ENCODE measurements at places on chromosomes 3 and 15.

DNA sequence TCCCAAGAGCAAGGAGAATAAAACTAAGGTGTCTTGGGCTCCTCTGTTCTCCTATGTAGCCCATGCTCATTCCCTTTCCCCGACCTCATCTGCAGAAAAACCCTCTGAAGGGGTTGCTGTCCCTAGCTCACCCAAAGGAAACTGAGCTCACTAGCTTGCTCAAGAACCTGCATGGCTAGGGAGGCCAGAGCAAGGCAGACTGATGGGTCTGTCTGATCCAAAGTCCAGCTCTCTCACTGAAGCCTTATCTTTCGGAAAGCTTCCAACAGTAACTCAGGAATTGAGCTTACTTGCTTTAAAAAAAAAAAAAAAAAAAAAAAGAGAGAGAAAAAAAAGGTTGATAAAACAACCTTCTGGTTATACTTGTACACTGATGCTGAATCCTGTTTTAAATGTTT lies 141.4 kb upstream of the TOPAZ1 start:
- DNase-seq = no peak

DNA sequence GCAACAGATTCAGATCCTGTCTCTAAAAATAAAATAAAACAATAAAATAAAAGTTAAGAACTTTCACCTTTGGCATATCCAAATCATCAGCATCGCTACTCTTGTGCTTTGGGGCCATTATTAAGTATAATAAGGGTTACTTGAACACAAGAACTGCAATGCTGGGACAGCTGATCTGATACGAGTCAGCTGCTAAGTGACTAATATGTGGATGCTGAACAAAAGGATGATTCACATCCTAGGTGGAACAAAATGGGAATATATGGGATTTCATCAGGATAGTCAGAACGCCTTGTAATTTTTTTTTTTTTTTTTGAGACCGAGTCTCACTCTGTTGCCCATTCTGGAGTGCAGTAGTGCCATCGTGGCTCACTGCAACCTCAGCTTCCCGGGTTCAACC lies 29.7 kb downstream of the BUB1B start:
- DNase-seq = peak; percentile 36

GRCh38 chr15:34470892-34471291 lies 33.3 kb upstream of the GOLGA8A start:
- no peak for DNase-seq

GRCh38 chr3:190676481-190676880 lies 162.6 kb downstream of the IL1RAP start:
- peak; percentile 9 for DNase-seq

DNA sequence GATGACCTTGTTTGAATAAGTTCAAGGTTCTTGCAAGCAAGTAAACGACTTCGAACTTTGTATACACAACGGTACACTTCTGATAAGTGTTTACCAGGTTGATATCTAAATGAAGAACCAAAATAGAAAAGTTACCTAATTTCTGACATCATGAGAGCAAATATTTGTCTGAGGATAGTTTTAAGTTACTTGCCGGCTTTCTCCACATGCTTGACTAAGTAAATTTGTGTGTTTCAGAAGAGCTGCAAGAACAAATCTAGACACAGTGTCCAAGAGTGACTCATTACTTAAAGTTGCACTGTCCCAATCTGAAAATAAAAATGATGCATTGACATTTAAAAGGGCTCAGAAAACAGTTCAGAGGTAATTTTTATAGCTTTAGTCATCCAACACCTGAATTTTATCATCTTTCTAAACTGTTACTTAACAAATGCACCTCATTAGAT lies 115.1 kb downstream of the HERC1 start:
- DNase-seq = peak; percentile 20

DNA sequence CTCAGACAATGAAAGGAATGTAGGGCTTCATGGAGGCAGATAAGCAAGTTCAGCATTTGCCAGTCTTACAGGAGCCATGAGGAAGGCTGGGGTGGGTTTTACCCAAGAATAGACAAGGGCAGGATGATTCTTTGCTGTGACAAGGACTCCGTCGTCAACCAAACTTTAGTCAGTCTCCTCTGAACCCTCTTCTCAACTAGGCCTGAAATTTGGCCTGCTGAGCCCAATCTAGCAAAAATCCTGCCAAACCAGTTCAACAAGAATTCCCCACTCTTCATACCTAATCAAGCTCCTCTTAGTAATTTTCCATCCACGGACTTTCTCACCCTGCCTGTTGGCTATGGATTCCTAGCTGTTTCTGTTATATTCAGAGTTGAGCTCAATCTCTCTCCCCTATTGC lies 280.5 kb downstream of the TBL1XR1 start:
- DNase-seq = no peak

DNA sequence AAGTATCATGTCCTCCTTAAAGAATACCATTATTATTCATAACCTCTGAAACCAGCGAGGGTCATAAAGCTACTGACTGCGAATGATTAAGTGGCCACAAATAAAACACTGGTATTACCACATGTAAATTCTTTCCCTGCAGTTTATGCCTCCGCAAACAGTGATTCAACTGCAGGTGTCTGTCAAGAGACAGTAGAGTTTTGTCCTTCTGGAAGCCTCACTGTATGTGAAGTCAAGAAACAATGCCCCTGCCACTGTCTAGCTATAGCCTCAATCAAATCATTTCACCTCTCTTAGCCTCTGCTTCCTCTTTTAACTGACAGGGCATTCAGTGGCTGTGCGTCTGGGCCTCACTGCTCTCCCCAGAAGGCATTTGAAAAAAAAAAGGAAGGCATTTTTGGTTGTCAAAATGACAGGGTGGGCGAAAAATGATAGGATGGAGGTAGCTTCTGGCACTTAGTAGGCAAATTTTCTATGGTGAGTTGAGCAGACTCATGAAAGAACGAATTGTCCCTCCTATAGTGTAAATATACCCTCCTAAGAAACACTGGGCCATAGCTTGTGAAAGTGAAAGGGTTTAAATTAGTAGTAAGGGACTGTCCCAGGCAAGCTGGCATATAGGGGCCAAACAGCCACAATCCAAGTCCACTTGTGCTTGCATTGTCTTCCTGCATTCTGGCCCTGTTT lies 66.7 kb downstream of the FILIP1L start:
- peak; percentile 90 for DNase-seq

Data from fibroblast of skin of scalp (primary cell).